ENCODE measurements at places on chromosomes 3 and 15.

- DNase-seq, result no peak
Observed at GRCh38 chr3:14554715-14555114, 14.6 kb upstream of the GRIP2 start.

GRCh38 chr3:98829246-98829832 lies 66.2 kb downstream of the ST3GAL6 start:
- DNase-seq, result no peak

DNA sequence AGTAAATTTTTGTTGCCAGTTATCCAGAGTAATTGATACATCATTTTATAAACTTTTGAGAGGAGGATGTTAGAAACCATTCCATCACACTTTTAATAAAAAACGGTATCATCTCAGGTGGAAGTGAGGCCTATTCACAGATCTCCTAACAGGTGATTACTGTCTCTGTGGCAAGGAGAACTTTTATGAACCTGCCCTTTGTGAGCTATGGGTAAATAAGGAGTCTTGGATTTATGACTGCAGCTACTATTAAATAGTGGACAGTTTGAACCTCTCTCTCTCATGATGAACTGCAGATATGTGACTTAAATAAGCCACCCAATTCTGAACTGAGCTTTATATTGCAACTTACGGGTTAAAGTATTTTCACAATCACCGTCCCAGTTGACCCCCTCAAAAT lies 45.7 kb downstream of the ZFAND6 start:
- no peak for DNase-seq

- no peak for DNase-seq
Observed at GRCh38 chr15:35696767-35697231, 150.8 kb upstream of the DPH6 start.

- no peak for DNase-seq
Observed at GRCh38 chr3:66747696-66748095, 246.9 kb upstream of the LRIG1 start.

DNA sequence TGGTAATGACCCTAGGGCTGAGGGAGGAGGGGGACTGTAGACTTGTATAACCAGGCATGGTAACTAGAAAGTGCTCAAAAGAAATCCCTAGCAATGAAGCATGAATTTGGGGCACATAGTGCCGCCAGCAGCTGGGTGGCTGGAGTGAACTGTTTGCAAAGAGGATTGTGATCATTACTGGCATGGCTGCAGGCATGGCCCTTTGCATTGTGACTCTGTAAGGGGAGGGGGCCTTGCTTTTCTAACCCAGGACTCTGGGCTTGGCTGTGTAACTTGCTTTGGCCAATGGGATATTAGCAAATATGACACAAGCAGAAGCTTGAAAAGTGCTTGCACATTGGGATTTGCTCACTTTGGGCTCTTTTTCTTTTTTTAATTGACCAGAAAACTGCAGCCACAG lies 112.5 kb upstream of the RAD18 start:
- no peak for DNase-seq

DNA sequence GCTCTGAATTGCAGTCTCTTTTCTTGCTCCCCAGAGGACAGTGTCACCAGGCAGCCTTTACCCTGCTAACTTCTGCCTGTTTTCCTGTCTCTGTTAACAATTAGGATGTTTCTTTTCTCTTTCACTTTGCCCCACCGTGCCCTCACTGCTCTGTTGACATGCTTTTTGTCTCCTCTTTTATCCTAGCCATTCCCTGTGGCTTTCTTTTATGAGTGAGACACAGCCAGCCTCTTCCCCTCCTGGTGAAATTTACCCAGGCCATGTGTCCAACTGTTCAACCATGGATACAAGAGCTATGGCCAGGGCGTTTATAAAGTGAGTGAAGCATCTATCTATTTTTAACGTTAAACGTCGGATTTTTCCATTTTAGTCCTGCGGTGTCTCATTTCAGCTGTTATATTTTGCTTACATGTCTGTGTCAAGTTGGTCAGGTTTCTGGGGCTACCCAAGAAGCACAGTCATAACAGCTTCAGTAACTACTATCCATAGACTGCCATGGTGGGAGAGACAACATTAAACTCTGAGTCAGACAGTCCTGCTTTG lies 443.2 kb upstream of the AZI2 start:
- no peak for DNase-seq

DNA sequence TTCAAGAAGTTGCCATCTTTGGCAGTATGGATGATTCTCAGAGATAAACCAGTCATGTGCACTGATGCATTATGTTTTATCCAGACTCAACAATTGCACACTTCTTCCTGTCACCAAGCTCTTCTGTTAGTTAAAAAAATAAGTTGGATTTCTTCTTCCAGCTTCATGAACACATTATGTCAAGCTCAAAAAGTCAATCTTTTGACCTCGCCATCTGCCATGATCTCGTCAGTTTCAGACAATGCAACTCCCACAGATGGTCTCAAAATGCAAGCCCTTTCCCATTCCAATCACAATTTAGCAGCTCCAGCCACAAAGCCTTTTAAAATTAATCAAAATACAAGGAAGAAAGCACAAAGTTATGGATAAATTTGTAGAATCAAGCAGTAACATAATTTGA lies 42.8 kb downstream of the TFDP2 start:
- DNase-seq, result no peak

Measured in stimulated activated CD4-positive, alpha-beta T cell treated with anti-CD3 and anti-CD28 coated beads, Interleukin-15, amount 100 ng/mL, for 1 hour (primary cell).